Activated gamma-delta T cell treated with anti-CD3 and anti-CD28 coated beads, Interleukin-2, amount 50 U/mL, for 16 hours (primary cell): ENCODE measurements at places on chromosomes 7 and 10.

DNA sequence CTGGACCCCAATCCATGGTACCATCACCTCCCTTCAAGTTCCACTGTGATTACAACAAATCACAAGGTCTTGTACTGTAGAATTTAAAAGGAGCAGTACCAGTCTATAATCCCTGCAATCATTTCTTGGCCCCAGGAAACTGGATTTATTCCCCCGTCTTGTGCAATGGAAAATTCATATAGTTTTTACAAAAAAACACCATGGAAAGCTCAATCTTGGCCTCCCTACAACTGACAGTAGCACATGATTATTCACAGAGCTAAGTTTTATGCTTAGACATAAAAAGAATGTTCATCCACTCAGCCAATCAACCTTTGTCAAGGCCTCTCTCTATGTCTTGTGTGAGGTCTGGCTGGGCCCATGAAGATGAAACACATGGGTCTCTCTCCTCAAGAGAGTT is 10.2 kb downstream of the DGKI start:
- DNase-seq = no peak

- DNase-seq = no peak
These were observed 1.7 kb upstream of the VENTX start for GRCh38 chr10:133235932-133236331.

- DNase-seq = no peak
These were observed 24.7 kb downstream of the LRRC27 start for GRCh38 chr10:132356621-132357195.

DNA sequence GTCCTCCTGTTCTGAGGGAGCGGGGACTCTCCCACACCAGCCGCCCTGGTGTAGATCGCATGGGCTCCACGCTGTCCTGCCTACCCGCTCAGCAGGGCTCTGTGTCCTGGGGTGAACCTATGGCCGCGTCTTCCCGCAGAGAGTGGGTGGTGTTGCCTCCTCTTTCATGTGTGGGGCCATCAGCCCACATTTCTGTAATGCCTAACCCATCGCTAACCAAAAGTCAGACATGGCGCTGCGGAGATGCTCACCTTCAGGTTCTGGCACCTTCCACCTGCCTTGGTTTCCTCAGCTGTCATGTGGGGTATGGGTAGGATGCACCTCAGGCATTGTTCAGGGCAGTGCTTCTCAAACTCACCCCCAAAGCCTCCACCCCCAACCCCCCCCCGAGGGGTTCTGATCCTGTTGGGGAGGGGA is 50.5 kb upstream of the CAMK2B start:
- no peak for DNase-seq

DNA sequence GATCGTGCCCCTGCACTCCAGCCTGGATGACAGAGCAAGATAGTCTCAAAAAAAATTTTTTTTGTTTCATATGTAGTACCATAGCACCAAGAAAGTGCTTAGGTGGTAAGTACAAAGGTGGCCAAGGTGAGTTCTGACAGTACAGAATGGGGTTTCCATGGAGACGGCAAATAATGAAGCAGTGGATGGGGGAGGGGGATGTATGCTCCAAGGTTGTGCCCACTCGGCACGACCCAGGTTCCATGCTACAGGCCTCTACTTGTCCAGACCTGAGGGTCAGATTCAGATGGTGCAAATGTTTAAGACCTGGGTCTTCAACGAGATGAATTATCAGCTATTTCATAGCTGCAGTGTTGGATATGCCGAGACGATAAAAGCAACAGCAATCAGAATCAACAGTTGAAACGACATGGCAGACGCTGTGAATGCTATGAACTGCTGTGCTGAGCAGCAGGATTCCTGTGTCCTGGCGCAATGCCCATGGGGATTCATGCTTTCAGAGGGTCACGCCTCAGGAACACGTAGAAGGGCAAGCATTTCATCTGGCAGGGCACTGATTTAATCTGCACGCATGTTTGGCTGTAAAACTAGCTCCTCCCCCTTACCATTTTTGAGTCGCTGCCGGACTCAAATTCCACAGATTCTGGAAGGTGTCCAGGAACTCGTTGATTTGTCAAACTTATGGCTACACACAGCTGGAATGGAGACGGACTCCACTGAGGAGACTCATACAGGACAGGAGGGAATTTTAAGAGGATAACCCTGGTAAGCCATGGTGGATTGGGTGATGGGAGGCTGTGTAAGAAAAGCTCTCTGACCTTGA is 256.5 kb downstream of the FRMD4A start:
- DNase-seq = no peak

- DNase-seq = no peak
These were observed 14.2 kb upstream of the SVIL start for GRCh38 chr10:29648983-29649268.

- DNase-seq = no peak
These were observed 23.5 kb upstream of the PTN start for GRCh38 chr7:137366995-137367394.

DNA sequence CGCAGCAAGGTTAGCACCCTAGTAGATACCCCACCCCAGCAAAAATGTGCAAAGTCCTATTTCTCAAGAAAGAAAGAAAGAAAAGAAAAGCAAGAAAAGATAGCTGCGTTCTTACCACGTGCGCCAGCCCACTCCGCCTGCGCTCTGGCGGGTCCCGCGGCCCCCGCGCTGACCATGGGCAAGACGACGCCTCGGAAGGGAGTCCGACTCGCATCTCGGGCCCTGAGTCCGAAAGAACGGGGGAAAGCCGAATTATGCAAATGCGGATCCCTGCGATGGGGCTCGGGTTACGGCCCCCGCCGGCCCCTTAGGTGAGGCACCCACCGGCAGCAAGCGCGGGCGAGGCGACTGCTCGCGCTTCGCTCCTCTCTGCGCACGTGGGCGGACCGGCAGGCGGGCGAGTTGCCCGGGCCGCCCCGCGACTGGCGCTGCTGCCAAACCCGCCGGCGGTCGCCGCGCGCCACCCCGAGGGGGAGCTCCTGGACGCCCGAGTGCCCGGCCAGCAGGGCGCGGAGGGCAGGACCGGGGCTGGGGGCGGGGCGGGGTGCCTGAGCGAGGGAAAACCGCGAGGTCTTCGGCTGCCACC is 2.4 kb upstream of the EGR2 start:
- DNase-seq = no peak

- DNase-seq = no peak
These were observed 51.0 kb upstream of the NPS start for GRCh38 chr10:127498087-127498486.

- no peak for DNase-seq
These were observed 4.2 kb downstream of the GTPBP4 start for GRCh38 chr10:992467-992866.
